Activated naive CD4-positive, alpha-beta T cell treated with Interleukin-2 at 50 U/mL for 16 hours (primary cell): ENCODE measurements at places on chromosomes 16 and 17.
A peak's percentile ranks its signal among the peaks of the same experiment; 100 is the strongest.

GRCh38 chr17:1577182-1577581, 14.6 kb upstream of the PITPNA start:
- no peak for DNase-seq

GRCh38 chr17:31560616-31561235, 169.3 kb downstream of the RAB11FIP4 start:
- no peak for DNase-seq

GRCh38 chr17:82114872-82115271, 16.8 kb upstream of the FASN start:
- DNase-seq: no peak

DNA sequence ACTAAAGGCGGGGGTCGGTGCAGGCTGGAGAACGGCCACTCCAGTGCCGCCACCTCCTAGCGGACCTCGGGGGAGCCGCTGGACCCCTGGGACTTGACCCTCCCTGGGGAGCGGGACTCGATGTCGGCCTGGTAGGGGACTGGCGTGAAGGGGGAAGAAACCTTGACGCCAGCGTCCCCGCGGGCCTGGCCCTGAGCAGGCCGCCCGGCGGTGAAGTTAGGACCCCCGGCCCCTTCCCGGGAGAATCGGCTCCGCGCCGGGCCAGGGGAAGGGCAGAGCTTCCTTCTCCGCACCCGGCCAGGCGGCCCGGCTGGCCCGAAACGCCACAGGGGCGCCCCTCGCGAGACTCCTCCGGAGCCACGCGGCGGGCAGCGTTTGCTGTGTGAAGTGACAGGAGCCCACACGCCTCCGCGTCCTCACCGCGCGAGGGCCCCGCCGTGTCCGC, 389 bp downstream of the DUS1L start:
- DNase-seq: peak; percentile 51

DNA sequence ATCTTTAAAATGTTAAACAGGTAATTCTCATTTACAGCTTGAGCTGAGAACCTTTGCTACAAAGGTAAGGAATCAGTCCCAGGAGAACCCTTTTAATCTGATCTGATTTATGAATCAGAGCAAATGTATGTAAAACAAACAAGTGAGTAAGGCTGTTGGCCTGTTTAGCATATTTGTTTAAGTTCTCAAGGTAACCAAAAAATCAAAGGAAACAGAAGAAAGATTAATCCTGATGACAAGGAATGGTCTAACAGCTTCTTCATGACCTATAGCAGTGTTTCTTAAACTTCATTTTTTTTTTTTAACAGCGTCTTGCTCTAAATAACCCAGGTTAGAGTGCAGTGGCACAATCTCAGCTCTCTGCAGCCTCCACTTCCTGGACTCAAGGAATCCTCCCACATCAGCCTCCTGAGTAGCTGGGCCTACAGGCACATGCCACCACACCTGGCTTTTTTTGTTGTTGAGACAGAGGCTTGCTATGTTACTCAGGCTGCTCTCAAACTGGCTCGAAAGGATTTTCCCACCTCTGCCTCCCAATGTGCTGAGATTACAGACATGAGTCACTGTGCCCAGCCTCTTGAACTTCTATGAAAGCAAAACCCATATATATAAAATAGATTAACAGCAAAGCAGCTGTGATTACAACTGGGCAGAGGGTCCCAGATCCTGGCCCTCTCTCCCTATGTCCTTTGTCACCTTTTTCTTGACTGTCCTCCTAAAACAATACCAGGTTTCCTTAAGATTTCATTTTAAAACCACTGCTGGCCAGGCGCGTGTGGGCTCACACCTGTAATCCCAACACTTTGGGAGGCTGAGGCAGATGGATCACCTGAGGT, 5.1 kb upstream of the JPT1 start:
- no peak for DNase-seq

DNA sequence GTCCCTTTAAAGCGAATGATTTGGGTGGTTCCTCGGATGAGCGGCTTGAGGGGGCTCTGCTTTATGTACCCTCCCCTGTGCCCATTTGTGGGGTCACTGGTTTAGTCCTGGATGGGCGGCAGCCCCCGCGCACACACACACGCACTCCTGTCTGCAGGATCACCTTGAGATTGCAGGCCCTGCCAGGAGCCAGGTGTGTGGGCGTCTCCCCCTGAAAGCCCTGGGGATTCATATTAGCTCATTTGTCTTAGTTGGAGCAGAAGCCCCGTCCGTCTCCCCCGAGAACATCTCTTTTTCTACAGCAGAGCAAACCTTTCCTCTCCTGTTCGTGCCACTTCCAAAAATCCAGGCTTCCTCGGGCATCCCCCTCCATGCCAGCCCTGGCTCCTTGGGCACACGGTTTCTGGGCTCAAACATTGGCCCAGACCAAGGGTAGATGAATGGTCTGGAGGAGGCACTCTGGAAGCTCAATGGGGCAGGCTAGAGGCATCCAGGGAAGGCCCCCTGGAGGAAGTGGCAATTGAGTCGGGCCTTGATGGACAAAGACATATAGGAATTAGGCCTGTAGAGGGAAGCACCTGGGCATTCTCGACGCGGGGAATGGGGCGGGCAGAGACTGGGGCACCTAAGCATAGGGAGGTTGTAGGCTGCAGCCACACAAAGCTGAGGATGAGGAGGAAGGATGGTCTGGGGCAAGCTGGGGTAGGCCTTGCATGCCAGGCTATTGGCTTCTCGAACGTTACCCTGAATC, 218.5 kb upstream of the GSE1 start:
- no peak for DNase-seq

- DNase-seq: no peak
Measured at GRCh38 chr16:15865742-15866141, 8.9 kb upstream of the MYH11 start.

GRCh38 chr17:82582709-82583108, 63.2 kb downstream of the FOXK2 start:
- no peak for DNase-seq

DNA sequence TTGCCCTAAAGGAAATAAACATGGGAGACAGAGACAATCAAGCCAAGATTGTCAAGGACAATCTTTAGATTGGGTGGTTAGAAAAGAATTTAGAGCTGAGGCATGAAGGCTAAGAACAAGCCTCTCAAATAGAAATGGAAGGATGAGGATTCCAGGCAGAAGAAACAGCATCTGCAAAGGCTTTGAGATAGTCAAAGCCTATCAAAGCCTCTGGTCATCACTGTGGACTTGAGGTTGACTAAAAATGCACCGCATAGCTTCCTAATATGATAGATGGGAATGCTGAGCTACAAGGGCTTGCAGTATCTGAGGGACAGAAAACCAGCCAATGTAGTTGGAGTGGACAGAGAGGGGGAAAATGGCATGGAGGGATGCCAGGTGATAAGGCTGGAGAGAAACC, 109.8 kb upstream of the FAM20A start:
- no peak for DNase-seq

DNA sequence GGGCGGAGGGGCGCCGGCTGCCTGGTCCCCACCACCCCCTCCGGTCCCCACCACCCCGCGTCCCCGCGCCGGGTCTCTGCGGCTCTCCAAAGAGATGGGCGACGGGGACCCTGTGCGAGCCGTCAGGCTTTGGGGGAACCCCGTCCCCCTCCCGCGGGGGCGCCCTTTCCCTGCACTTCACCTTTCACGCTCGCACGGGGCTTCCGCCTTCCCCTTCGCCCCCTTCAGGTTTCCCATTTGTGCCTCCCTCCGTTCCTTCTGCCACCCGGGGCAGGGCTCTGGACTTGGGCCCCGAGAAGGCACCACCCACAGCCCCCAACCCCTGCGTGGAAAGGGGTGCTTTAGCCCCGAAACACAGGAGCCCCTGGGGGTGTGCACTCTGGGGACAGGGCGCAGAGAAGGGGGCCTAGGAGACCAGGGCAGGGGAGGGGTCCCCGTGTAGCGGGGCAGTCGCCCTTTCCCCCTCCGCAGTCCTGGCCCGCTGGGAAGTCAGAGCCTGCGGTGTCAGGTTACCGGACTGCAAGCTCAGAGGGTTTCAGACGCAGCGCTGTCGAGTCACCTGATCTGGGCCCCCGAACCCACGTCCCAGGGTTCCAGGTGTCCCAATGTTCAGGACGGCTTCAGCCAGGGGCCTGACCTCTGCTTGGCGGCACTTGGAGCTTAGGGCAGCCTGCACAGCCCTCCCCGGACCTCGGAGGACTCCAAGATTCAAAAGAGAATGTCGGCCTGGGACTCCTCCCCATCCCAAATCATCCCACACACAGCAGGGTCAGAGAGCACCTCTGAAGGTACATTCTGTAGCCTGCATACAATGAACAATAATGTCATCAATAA, 6.7 kb upstream of the CCDC92B start:
- DNase-seq: no peak

GRCh38 chr16:19912455-19913339, 28.0 kb upstream of the GPRC5B start:
- DNase-seq: no peak

DNA sequence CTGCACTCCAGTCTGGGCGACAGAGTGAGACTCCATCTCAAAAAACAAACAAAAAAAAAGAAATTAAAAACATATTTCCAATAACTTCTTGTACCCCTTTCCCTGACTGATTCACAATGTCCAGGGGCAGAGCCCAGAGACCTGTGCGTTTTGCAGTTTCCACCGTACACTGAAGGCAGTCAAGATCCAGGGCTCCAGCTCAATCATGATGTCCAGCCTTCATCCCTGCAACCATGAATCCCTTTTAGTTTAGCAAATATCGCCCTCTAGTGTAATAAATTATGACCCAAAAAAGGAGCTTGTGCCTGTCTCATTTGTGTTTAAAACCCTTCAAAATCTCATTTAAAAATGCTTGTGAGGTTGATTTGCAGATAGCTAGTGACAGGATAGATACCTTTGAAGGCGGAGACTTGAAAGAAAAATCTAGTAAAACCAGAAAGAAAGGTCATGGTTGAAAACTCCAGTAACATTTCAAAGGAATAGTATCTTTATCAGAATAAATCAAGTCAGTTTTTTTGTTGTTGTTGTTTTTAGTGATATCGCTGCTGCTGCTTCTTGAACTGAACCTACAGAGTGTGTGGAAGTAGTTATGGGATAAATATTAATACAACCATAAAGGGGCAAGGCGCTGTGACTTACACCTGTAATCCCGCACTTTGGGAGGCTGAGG, 3.7 kb upstream of the ERN1 start:
- DNase-seq: no peak

DNA sequence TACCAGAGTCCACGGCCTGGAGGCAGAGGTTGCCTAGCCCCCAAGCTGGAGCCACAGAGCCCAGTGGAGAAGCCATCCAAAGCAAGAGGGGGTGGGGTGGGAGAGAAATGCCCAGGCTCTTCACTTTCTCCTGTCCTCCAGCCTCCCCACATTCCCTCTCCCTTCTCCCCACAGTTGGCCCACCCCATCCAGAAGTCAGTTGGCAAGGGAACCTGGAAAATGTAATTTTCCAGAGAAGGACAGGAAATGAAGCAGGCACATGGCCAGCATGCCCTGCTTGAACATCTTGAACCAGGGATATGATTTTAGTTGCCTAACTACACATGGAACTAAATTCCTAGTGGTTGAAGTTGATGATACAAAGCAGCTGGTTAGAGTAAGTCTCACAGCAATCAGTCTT, 73.3 kb upstream of the IRX6 start:
- DNase-seq: no peak

DNA sequence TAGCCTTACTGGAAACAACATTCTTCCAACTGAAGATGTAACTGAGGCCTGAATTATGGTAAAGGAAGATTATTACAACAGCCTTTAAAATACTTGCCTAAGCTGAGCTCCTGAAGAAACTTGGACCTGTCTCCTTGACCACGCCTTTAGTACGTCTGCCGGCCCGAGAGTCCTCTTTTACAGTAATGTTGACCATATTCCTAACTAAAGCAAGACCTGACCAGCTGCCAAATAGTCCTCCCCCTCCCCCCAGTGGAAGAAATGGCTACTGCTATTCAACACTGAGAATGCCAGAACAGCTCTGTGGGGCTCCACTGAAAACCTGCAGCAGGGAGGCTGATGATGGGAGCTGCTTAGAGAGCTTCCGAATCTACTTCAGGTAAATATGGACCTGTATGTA, 12.6 kb upstream of the FOXJ1 start:
- DNase-seq: no peak

GRCh38 chr17:81999976-82000802, 22.5 kb downstream of the CENPX start:
- DNase-seq: no peak

GRCh38 chr17:44236444-44236991, 17.0 kb upstream of the UBTF start:
- DNase-seq: no peak

DNA sequence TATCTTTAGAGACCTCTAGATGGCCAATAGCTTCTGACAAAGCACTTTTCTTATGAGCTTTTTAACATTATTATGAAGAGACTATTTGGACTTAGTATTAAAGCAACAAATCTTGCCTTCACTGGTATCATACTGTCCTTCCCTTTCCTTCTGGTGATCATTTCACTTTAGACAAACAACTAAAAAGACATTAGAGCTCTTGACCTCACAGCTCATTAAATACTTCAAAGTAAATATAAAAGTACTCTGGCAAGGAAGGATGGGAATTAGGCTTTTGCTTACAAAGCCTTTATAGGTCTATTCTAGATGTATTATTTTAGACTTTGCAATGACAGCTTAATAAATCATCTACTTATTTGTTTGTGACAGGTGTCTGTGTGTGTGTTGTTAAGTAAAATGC, 11.1 kb downstream of the STXBP4 start:
- DNase-seq: no peak

- no peak for DNase-seq
Measured at GRCh38 chr16:67116388-67117311, 6.9 kb downstream of the PHAF1 start.

DNA sequence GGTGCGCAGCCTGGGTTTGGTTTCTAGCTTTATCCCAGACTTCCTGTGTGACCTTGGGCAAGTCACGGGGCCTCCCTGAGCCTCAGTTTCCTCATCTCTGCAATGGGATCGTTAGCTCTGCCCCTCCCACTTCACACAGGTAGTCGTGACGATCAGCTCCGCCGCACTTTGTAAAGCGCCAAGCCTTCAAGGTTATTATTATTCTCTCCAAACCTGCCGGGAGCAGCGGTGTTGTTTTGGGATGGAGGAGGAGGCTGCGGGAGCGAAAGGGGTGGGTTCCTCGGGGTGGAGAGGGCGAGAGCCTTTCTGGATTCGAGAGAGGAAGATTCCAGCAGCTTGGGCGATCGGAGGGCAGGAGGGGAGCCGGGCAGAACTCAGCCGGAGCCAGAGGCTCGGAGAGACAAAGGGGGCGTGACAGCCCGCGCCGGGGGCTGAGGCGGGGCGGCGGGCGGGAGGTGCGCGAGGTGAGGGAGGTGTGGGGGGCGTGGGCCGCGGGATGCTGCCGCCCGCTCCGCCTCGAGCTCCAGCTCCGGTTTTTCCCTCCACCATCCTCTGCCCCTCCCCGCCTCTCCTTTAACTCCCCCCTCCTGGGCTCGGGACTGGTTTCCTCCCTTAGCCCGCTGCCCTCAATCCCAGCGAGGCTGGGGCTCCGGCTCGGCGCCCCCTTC, at the start of gene EFNB3:
Gene EFNB3 (plus strand): TSS at position 602 of the 668 bp plus-strand sequence. CDS start 397 bp downstream, outside the sequence.
- no peak for DNase-seq

- DNase-seq: no peak
Measured at GRCh38 chr16:68893710-68894705, 50.7 kb downstream of the TANGO6 start.

GRCh38 chr16:88727871-88728270, 21.6 kb downstream of the CTU2 start:
- DNase-seq: no peak
